ENCODE measurements at places on chromosomes 13 and 19.

DNA sequence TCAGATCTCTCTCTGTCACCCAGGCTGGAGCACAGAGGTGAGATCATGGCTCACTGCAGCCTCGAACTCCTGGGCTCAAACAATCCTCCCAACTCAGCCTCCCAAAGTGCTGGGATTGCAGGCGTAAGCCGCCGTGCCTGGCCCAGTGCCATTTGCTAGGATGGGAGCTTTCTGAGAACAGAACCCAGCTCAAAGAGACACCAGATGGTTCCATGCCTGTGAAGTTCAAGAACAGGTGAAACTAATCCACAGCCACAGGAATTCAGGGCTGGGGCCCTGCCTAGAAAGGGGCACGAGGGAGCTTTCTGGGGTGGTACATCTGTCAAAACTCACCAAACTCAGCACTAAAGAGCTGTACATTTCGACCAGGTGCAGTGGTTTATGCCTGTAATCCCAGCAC lies 4.2 kb downstream of the SLC7A9 start:
- DNase-seq = no peak

DNA sequence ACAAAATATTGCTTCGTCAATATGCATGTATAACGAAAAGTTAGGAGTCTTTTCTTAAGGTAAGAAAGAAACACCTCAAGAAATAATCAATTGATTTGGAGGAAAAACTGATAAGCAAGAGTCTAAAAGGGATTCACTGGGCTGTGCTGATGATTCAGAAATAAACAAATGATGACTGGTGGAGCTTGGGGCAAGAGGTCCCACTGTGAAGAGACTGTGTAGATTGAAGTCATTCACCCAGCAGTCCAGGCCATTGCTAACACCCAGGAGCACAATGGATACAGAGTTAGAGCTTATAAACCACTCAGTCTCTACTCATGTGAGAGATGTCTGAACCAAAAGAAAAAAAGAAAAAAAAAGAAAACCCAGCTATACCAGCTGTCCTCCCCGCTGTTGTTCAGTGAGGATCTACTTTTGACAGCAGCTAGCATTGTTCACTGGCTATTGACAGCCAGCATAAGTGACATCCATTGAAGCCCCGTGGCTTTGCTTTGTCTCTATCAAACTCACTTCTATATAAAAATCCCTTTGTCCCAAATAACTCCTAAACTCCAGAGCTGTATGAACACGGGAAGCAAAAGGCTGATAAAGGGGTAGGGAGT lies 255.5 kb downstream of the KCTD12 start:
- no peak for DNase-seq

- no peak for DNase-seq
Observed at GRCh38 chr19:1122972-1123363, 19.2 kb downstream of the GPX4 start.

DNA sequence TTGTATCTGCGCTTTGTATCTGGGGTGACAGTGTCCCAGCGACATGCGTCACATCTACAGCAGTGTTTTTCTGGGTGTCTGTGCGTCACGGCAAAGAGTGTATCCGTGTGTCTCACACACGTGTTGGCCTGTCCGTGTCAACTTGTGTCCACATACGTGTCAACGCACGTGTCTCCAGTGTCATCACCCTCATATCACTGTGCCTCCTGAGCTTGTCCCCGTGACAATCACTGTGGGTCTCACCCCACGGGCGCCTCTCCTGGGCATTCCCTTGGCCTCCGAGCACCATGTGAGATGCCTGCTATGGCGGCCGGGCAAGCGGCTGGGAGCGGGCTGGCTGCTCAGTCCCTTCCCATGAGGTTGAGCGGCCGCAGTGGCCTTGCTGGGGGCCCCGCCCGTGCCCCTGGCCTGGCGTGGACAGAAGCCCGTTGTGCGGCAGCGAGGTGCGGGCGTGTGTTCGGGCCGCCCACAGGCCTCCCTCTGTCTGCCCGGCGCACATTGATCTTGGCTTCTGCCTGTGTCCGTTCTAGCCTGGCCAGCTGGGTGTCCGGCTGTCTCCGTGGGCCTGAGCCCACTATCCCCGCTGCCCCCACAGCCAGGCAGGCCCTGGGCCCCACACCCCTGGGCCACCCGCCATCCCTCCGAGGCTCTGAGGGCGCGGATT lies 6.4 kb downstream of the NFIX start:
- no peak for DNase-seq

DNA sequence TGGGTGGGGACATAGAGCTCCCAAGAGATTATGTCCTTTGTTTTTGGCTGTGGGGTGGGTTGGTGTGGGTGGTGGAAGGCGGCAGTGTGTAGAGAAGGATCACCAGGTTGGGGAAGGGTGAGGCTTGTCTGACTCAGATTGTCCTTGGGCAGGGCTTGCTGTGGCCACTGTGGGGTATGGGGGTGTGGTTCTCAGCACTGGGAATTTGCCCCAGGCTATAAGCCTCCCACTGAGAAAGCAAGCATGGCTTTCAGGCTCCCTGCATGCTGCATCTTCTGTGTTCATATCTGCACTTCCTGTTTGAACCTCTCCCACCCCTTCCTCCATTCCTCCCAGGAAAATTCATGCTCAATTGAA lies 34.9 kb downstream of the DNAJC15 start:
- DNase-seq = no peak

GRCh38 chr19:27974082-27974513 lies 1238.9 kb downstream of the UQCRFS1 start:
- peak; percentile 56 for DNase-seq

DNA sequence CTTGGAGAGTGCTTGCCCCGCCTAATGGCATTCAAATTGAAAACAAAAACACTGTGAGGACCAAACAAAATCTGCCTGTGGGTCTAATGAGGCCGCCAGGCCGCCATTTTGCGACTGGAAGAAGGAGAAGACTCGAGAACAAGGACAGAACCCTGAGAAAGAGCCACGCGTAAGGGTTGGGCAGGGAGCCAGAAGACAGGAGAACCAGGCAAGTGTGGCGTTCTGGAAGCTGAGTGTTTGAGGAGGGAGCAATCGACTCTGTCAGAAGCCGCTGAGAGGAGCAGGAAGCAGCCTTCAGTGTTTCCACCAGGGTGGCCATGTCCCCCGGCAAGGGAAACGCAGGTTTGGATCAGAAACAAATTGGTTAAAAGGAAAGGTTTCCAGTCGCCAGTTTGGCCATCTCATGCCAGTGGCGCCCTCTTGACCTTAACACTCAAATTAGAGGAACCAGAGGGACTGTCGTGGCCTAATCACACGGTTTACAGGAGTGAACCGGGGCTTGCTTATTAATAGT lies 10.2 kb upstream of the PTOV1 start:
- DNase-seq = no peak

GRCh38 chr13:106028911-106029310 lies 506.6 kb downstream of the EFNB2 start:
- no peak for DNase-seq

GRCh38 chr13:25768838-25769237 lies 283.0 kb downstream of the SHISA2 start:
- no peak for DNase-seq

GRCh38 chr19:54164369-54165068 lies 5.0 kb upstream of the LENG1 start:
- DNase-seq = no peak

GRCh38 chr13:100297413-100297812 lies 208.5 kb downstream of the PCCA start:
- DNase-seq = no peak

DNA sequence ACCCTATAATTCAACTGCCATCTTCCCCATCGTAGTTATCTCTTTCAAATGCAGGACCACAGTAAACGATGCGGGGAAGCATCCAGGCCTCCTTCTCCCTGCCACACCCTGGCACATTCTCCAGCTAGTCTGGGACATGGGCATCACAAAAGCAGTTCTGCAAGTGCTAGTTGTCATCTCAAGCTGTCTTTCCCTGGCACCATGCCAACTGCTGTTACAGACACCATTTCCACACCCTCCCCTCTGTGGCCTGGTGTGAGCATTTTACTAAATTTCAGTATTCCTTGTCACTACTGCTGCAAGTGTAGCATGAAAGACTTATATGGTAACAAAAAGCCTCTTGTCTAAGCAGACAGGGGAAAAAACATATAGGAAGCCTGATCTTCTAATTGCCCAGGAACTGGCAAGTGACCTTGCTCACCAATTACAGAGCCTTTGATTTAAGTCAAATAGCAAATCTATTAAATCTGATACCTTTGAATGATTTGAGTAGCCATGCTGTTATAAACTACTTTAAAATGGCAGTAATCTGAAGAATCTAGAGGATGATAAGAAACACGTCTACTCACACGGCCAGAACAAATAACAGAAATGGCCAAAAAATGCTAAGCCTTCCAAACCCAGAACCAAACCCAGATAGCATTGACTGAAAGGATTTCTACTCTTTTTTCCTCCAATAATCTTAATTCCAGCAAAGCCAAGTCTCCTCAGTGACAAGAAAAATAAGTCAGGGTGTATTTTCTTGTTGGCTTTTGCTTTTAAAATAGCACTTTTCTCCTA lies 179.0 kb downstream of the NUFIP1 start:
- DNase-seq = no peak

DNA sequence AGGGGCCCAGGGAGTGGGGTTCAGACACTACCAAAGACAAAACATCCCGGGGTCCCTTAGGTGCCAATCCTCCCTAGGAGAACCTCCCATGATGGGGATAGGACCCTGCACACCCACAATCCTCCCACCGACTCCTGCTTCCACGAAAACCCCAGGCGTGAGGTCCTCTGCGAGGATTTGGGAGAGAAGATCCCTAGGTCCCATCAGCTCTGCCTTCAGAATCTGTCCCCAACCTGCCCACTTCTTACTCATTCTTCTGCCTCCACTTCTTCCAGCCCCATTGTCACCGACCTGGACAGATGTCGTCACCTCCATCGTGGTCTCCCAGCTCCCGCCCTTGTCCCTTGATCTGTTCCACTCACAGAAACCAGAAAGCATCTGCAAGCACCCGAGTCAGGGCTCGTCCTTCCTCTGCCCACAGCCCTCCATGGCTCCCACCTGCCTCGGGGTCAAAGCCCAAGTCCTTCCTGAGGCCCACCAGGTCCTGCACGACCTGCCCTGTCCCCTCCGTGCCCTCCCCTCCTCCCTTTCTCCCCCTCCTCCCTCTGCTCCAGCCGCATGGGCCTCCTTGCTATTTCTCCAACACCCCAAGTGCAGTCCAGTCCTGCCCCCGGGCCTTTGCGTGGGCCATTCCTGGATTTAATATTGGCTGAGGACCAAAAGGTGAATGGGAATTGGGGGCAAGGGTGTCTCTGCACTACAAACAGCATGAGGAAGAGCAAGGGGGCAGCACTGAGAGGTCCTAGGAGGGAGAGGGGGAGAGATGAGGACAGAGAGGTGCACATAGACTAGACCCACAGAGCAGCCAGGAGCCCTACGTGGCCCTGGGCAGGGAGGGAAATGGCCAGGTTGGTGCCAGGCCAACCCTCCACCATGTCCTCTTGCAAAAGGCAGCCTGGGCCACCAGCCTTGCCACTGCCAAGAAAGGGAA lies 51.3 kb downstream of the PTPRS start:
- no peak for DNase-seq

DNA sequence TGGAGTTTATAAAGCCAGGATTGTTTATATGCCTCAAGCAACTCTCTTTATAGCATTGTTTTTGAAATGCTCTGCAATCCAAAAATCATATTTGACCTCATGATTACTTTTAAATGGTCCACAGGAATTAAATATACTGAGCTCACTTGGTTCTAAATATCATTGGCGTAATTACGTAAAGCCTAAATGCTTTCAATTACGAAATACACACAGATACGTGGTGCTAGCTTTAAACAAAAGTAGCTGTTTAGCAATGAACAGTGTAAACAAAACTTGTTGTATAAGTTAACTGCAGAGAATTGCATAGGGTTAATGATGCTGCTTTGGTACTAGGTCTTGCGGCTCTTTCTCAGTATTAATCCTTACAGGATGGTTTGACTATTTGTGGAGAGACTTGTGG lies 346.6 kb downstream of the COG6 start:
- DNase-seq = no peak

DNA sequence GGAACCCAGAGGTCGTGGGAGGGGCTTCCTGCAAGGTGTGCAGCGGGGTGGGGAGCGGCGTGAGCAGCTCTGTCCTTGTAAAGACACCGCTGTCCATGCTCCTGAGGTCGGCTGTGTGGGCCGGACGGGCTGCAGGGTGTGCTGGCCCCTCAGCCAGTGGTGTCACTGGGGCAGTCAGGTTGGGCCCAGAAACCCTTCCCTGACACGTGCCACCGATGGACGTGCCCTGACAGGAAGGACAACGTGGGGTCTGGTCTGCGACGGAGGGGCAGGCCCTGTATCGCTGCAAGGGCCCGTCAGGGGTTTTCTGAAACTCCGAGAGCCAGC lies 4.2 kb upstream of the RPS15 start:
- DNase-seq = no peak

GRCh38 chr19:5288347-5288739 lies 52.3 kb downstream of the PTPRS start:
- no peak for DNase-seq

GRCh38 chr13:108902405-108903155 lies 273.2 kb downstream of the MYO16 start:
- no peak for DNase-seq

DNA sequence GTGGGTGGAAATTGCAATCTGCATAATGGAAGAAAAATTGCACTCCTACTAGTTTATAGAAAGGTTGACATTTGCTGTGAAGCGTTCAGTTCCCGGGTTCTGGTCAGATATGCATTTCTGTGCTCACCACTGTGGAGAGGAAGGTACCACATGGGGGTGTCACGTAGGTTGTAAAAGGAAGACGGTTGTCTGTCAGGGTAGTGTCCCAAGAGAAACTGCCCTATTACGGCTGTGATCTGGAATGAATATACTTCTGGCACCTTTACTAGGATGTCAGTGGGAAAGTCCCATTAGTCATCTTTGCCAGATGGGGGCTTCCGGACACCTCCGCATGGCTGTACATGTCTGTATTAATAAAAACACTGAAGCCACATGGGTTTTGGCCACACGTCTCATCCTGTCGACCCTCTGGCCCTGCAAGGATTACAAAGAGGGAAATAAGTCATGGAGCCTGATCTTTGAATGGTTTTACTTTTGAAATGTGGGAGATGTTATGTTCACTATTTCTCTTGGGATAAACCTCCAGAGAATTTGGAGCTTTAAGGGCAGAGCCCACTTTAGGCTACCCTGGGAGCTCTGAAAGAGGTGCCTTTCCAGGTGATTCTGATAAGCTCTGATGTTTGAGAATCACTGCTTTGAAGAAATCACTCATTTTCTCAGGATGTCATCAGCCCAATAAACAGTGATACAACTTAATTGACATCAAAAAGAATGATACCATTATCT lies 133.9 kb downstream of the AKAP11 start:
- DNase-seq = no peak

Data from Kasumi-1 (cell line).